ENCODE measurements at places on chromosomes 2 and 18.

DNA sequence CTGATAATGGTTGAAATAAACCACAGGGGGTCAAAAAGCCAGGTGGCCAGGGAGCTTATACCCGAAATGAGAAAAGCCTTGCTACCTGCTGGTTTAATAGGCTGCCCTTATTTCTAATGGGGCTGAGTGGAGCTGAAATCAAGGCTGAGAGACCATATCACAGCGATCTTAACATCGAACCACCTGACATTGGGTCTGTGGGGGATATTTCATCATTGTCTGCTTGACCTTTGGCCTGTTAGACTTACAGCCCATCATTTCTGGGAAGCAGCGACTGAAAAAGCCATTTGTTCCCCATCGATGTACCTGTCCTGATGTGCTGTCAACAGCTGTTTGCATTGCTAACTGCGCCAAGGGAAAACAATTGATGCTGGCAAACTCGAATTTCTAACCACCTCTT lies 199.7 kb upstream of the SLC14A2 start:
- DNase-seq = no peak

DNA sequence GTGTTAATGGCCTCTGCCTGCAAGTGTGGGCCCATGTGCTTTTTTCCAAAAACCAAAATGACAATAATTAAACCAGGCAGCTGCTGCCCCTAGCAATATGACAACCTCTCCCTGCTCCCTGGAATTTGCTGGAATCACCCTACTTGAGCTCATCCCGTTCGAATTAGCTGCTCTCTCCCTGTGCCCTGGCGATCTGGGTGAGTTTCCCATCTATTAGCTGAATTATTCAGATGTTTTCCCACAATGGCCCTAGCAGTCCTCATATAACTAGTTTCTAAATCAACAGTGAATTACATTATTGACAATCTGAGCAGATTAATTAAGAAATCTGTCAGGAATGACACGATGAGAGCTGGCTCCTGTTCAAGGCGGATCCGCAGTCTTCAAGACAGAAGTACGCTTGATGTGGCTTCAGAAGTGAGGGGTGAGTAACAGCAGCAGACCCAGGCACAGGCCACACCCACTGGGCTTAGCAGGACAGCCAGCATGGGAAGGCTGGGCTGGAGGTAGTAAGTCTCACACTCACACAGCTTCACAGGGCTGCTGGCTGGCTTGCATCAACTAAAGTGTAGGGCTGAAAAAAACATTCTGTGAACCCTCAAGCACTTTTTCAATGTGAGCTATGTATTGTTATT lies 366.2 kb upstream of the ID2 start:
- DNase-seq = peak; percentile 45

DNA sequence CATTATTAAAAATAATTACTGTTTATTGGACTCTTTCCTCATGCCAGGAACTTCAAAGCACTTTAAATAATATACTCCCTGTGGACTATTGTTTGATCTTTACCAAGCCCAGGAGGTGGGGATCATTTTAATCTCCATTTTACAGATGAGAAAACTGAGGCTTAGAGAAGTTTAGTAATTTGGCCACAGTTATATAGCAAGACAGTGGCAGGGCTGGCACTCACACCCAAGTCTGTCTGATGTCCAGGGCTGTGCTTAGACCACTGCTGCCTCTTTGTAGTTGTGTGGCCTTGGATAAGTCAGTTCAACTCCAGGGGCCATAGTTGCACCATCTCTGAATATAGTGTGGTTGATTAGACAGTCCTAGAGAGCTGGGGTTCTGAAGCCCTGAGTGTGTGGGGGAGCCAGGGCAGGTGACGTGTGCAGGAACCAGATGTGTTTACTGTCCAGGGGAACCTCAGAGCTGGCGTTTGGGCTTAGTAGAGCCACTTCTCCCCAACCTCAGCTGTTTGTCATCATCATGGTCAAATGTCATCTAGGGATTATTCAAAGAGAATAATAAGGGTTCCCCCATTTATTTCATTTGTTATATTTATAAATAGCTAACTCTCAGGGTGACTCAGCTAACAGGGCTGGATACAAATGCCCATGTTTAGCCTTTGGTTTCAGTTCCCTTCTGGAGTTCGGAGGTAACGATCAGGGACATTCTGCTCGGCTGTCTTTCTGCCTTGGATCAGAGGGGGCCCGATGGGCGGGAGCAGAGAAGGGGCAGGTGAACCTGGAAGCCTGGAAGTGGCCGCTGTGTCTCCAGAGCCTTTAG lies 68.0 kb downstream of the BOLA3 start:
- DNase-seq = no peak

DNA sequence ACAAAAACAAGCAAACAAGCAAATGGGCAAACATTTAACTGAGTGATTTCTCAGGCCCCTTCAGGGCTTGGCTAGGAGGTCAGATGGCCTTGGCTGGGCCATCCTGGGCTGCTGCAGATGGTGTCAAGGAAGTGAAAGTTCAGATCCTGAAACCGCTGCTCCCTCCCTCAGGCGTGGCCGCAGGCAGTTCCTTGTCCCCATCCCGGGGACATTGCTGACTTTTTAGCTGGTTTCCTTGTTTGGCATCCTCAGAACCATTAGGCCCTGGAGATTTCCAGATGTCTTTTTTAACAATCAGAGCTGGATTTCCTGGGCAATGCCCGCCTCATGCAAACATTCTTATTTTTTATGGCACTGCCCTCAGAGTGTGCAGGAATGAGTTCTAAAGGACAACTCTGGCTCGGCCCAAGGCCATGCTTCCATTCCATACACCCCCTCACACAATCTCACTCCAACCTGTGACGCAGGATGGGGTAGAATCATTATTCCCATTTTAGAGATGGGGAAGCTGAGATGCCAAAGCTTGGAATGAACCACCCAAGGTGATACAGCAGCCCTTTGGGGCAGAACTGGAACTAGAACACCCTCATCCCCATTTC lies 86.1 kb upstream of the ZCCHC2 start:
- DNase-seq = no peak

DNA sequence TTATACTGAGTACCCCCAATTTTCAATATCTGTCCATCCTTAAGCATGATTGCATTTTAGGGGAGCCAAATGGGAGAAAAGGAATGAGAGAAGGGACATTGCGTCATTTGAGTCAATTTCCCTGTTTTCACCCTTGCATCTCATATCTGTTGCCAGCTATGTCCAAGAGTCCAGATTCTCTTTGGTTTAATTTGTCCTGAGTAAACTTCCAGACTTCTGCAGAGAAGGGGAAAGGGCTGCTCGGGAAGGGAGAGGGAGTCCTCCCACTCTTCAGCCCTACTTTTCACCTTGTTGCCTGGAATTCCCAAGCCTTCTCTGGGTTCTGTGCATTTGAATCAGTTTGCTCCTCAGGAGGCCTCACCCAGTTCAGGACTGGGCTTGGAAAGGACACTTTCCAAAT lies 16.5 kb downstream of the GREB1 start:
- DNase-seq = no peak

DNA sequence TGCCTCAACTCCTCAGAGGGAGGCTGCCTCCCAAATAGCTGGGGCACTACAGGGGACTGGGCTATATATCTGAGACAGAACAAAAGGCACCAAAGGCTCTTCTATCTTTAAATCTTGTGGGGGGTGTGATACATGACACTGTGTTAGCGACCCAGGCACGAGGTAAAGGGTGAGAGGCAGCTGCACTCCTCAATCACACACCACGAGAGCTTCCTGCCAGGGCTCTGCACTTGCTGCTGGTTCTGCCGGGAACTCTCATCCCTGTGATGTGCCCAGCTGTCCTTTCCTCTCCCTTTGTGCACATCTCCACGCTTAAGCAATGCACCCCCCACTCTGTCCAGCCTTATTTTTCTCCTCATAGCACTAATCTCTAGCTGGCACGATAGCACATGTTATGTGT lies 32.4 kb downstream of the NPC1 start:
- no peak for DNase-seq

DNA sequence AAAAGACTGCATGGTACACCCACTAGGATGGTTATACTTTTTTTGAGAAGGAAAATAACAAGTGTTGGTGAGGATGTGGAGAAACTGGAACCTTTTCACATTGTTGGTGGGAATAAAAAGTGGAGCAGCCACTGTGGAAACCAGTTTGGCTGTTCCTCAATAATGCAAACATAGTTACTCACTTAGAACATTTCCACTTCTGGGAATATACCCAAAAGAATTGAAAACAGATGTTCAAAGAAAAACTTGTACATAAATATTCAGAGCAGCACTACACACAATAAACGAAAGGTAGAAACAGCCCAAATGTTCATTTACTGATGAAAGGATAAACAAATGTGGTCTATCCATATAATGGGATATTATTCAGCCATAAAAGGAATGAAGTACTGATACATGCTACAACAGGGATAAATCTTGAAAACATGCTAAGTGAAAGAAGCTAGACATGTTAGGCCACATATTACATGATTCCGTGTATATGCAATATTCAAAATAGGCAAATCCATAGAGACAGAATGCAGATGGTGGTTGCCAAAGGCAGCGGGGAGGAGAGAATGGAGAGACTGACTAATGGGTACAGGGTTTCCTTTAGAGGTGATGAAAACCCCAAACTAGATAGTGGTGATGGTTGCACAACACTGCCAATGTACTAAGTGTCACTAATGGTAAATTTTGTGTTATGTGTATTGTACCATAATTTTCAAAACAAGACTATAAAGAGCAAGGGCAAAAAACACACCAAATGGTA lies 20.9 kb upstream of the LMAN1 start:
- DNase-seq = peak; percentile 70

DNA sequence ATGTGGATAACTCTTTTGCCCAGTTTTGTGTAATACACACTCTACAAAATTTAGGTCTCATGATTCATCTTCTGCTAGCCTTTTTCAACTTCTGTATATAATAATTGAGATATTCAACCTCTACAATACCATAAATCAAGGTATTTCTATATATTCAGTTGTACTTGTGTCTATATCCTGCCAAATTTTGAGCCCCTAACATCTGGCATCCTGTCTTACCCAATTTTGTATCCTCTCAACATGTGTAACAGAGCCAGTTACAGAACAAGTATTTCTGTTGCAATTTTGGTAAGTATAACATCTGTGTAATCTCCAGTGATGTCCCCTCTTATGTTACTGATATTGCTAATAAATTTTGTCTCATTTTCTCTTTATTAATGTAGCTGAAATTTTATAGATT lies 145.8 kb downstream of the TRIB2 start:
- peak; percentile 86 for DNase-seq

GRCh38 chr18:47151439-47151838 lies 1.1 kb upstream of the HDHD2 start:
- DNase-seq = no peak

- DNase-seq = peak; percentile 18
Observed at GRCh38 chr2:45224321-45224992, 215.2 kb upstream of the SIX2 start.

- DNase-seq = no peak
Observed at GRCh38 chr2:27073782-27074181, 2.3 kb upstream of the OST4 start.

- DNase-seq = no peak
Observed at GRCh38 chr18:46393230-46393629, 263.8 kb downstream of the LOXHD1 start.

DNA sequence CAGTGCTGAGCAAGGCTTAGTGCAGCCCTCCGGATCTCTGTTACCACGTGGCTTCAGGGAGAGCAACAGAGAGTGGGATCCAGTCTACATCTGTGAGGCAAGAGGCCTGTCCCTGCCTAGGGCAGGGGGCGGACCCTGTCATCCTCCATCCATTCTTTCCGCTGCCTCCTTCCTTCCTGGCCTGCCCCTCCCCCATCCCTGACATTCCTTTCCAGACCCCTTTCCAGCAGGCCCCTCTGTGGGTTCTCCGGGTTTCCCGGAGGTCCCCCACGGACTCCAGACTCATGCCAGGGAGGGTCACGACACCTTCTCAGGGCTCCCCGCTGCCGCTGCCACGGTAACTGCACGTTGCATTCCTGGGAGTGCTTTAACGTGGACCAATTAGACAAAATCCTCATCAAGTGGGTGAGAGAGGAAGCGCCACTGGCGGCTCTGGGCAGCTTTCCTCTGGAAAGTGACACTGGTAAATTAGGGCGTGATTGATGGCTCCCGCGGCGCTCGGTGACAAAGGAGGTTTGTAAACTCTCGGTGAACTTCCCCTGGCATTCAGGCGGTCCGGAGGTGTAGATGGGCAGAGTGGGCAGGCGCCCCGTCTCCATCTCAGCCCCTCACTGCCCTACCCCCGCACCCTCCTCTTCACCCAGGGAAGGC lies 11.4 kb downstream of the ATOH8 start:
- no peak for DNase-seq

GRCh38 chr2:102256276-102256675 lies 55.1 kb upstream of the IL1RL1 start:
- DNase-seq = no peak

DNA sequence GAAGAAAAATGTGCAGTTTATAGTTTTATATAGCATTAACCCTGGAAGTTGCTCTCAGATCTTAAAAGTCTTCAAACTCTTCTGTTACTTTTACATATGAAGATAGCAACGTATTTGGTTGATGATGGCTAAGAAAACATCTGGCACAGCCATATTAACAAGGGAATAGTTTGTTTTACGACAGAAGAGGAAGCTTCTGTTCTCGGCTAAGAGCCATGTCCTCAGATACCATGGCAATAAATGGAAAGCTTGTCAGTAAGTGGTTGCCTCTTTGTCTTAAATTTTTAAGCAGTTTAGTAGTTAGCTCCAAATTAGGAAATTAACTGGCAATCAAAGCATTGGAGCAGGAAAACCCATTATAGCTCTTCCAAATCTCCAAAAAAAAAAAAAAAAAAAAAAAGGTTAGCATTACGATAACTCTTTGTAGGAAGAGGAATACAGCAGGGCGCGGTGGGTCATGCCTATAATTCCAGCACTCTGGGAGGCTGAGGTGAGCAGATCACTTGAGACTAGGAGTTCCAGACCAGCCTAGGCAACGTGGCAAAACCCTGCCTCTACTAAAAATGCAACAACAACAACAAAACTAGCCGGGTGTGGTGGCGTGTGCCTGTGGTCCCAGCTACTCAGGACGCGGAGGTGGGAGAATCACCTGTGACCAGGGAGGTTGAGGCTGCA lies 4.5 kb upstream of the STON1 start:
- peak; percentile 39 for DNase-seq

- DNase-seq = no peak
Observed at GRCh38 chr2:206586609-206587008, 55.7 kb upstream of the FAM237A start.

DNA sequence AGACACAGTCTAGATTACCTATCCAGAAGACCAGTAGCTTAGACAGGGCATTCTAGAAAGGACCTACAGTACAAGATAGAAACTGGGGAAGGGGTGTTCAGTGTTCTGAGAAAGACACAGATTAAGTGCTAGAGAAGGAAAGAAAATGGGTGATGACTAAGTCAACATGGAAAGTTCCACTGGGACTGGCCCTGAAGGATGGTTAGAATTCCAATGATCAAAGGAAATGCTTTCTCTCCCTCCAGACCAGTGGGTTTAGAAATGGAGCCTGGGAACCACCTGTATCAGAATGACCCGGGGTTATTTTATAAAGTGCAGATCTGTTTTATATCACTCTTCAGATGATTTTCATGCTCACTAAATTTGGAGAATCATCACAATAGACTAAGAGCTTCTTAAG lies 5.8 kb upstream of the COLEC12 start:
- DNase-seq = peak; percentile 29
